Left forelimb (tissue), 1 donor: ENCODE measurements at places on chromosomes 6 and 20.

DNA sequence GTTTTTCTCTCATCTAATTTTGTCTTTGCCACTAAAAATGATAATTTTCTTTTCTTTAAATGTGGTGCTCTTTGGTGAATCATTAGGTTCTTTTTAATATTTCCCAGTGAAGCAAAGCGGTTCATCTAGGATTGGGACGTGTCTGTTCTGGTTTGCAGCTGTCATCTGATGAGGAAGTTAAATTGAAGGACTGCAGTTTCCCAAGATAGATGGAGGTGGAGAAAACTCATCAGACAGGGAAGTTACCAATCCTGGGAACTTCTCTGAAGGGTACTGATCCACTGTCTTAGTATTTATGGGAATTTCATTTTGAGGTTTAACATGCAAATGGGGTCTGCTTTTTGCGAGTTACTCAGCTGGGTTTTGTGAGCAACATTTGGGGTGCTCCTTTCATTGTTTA is 2.4 kb upstream of the AARS2 start:
- DNase-seq = no peak

DNA sequence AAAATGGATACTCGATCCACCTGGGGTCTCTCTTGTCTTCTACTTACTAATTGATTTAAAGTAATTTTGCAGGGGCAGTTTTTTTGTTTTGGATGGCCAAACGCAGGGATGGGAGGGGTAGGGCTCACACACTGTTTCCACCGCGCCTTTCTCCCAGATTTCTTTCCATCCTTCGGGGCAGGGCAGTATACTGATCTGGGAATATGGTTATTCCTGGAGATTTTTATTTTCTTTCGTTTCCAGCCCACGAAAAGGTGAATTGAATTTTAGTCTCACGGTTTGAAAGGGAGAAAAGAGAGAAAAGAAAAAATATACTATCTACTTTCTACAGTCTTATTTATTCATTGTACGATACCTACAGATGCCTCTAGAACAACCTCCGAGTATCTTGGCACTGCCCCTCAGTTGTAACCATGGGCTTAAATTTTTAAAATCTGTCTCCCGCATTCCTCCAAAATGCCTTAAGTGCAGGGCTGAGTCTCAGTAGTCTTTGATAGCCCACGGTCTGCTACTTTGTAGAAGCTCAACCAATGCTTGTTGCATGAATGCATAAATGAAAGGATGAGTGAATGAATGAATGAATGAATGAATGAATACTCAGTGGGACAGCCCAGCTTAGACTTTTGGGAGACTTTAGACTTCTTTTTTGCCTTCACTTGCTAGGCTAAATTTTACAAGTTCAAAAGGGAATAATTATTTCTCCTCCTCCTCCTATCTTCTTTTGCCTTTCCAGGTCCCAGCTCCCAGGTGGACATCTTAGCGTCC is 18.1 kb upstream of the TRIM27 start:
- DNase-seq = no peak

- DNase-seq = no peak
Observed at GRCh38 chr6:93391965-93392364, 27.4 kb downstream of the EPHA7 start.

- no peak for DNase-seq
Observed at GRCh38 chr6:72418495-72418894, 203.4 kb upstream of the KCNQ5 start.

DNA sequence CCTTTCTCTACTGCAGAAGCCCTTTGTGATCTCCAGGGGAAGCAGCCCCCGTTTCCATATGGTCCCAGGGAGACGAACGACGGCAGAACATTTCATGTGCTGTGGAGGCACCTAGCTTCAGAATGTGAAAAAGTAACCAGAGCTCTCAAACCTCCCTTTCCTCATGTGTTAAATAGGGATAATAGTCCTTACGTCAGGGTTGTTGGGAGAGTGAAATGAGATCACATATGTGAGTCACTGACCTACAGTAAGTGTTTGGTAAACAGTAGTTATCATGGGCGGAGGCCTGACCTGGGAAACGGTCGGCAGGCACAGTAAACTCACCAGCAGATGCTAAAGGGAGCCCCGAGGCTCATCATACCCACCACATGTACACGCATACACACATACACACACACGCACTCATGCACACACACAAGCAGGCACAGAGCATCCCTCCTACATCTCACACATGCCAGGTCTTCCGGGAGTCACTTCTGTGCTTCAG is 89.7 kb downstream of the LY86 start:
- DNase-seq = no peak

- DNase-seq = no peak
Observed at GRCh38 chr6:83474309-83474708, 38.0 kb upstream of the PRSS35 start.

- DNase-seq = no peak
Observed at GRCh38 chr20:57977141-57977540, 251.3 kb downstream of the ANKRD60 start.

- no peak for DNase-seq
Observed at GRCh38 chr20:36591281-36591680, 14.3 kb upstream of the RAB5IF start.

GRCh38 chr20:36167902-36168503 is 13.5 kb downstream of the EPB41L1 start:
- no peak for DNase-seq

DNA sequence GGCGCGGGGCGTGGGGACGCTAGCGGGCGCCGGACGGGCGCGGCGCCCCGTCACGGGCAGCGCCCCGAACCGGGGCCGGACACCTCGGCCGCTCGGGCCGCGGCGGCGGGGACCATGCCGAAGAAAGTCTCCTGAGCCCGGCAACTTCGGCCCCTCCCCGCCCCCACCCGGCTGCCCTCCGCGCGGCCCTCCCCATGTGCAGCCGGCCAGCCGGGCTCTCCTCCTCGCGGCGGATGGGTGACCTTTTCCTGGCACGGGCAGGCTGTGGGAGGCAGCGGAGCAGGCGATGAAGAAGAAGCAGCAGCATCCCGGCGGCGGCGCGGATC is 278 bp downstream of the UST start:
- no peak for DNase-seq

GRCh38 chr6:111971866-111972532 is 81.9 kb upstream of the CCN6 start:
- DNase-seq = no peak

GRCh38 chr6:96450082-96450769 is 71.4 kb upstream of the UFL1 start:
- DNase-seq = no peak

- no peak for DNase-seq
Observed at GRCh38 chr6:75503291-75503690, 9.7 kb upstream of the FILIP1 start.

- no peak for DNase-seq
Observed at GRCh38 chr20:10676518-10676917, 2.7 kb upstream of the JAG1 start.

- no peak for DNase-seq
Observed at GRCh38 chr6:5115168-5115567, 30.0 kb downstream of the PPP1R3G start.

DNA sequence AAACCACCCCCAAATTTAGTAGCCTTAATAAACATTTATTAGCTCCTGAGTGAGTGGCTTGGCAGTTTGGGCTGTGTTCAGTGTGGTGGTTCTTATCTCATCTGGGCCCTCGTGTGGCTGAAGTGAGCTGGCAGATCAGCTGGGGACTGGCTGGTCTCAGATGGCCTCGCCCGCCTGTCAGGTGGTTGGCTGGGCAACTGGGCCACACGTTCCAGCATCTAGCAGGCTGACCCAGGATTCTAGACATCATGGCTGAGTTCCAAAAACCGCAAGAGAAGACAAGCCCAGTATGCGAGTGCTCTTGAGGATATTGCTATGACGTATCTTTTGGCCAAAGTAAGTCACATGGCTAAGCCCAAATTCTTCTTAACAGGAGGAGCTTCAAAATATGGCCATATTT is 28.9 kb downstream of the EIF2S2 start:
- DNase-seq = no peak

- DNase-seq = no peak
Observed at GRCh38 chr6:113383701-113384100, 473.4 kb upstream of the MARCKS start.

GRCh38 chr6:89081129-89081422 is 525 bp downstream of the PNRC1 start:
- DNase-seq = no peak

GRCh38 chr20:33541074-33541473 is 51.2 kb downstream of the CBFA2T2 start:
- no peak for DNase-seq

GRCh38 chr6:44980841-44981240 is 347.3 kb upstream of the RUNX2 start:
- no peak for DNase-seq

DNA sequence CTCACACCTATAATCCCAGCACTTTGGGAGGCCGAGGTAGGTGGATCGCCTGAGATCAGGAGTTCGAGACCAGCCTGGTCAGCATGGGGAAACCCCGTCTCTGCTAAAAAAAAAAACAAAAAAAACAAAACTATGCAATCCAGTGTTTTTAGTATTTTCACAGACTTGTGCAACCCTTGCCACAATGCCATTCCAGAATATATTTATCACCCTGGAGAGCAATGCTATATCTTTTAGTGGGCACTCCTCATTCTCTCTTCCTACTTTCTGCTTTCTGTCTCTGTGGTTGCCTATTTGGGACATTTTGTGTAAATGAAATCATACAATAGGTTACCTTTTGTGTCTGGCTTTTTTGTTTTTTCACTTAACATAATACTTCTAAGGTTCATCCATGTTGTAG is 39.1 kb upstream of the MROH8 start:
- no peak for DNase-seq

DNA sequence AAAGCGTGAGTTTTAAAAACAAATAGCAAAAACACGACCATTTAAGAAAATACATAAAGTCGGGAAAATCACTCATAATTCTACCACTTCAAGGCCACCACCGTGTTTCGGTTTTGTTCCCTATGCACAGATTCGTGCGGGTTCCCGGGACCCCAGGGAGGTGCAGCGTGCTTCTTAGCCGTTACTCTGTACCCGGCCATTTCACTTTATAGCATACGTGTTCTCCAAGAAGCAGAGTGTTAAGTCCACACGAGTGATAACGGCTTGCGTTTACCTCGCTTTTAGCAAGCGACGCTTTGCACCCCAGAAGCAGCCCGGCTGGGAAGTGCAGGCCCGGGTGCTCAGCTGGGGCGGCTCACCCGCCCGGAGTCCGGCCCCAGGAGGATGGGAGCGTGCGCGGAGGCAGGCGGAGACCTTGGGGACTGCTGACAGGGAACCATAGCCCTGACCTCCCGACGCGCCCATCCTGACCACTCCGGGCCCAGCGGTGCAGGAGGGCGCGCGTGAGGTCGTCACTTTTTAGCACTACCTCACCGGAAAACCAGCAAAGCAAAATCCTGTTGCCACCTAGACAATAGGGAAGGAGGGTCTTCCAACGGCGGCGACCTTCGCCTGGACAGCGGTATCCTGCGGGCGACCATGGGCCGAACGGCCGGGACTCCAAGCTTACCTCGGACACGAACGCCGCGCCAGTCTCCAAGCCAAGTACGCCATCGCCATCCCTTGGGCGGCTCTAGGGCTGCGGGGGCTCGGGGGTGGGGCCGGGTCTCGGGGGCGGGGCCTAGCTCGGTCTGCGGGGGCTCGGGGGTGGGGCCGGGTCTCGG is at the start of gene ECI2:
Gene ECI2, minus strand, starts transcription at position 735 of the 824 bp plus-strand sequence. Its CDS starts 15 bp downstream, at position 720.
- DNase-seq = no peak

GRCh38 chr20:48049171-48049570 is 263.9 kb upstream of the SULF2 start:
- no peak for DNase-seq

- DNase-seq = no peak
Observed at GRCh38 chr20:51423290-51423667, 119.2 kb downstream of the NFATC2 start.

DNA sequence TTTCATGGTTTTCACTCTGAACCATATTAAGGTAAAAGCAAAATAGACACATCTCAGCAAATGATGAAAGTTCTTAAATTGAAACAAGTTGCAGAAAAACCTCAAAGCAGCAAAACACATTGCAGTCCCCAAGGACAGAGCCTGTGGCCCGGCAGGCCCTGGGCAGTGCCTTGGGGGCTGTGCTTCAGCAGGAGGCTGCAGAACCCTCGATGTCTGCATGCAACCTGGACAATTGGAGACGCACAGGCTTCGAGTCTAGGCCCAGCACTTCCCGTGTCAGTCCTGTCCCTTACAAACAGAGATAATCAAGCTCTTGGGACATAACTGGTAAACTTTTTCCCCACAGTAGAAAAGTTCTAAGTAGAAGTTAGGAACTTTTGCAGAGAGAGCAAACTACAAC is 9.2 kb downstream of the PYGB start:
- DNase-seq = no peak

DNA sequence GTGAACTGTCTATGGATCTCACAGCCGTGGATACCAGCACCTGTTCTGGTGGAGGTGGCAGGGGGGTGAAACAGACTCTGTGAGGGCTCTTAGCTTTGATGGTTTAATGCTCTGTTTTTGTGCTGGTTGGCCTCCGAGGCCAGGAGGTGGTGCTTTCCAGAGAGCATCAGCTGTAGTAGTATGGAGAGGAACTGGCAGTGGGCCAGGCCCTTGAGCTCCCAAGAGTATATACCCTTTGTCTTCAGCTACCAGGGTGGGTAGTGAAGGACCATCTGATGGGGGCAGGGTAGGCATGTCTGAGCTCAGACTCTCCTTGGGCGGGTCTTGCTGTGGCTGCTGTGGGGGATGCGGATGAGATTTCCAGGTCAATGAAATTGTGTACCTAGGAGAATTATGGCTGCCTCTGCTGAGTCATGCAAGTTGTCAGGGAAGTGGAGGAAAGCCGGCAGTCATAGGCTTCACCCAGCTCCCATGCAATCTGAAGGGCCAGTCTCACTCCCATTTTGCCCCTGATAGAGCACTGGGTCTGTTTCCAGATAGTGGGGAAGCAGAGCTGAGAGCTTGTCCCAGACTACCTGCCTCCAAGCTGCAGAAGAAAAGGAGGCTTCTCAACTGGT is 102.7 kb upstream of the AHI1 start:
- DNase-seq = no peak

DNA sequence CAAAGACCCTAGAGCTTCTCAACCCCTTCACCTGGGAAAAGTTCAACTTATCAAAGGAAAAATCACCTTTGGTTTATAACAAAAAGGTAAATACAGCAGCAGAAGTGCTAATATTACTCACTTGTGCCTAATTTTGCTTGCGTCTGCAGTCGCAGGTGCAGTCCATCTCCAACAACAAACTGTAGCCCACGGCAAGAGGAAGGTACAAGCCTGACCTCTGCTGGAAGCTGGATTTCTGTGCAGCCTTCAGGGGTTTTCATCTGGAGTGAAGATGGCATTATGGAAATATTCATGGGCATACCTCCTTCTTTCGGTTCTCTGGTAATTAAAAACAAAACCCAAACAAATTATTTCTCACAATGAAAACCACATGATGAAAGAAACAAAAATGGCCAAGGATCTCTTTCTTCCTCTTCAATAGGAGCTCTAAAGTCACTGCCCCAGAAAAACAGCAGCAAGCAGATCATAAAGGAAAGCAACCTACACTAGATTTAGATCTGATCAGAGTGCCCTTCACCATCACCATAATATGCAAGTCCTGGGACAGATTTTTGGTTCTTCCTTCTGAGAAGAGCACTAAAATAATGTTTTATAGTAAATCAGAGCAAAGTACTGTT is 7.8 kb downstream of the UBE3D start:
- DNase-seq = no peak

- DNase-seq = no peak
Observed at GRCh38 chr6:44237021-44237812, 9.7 kb upstream of the HSP90AB1 start.
